ENCODE measurements at places on chromosomes 1 and 21. TPM values are rescaled to one million over a fixed set of nuclear protein-coding genes. Genes with fewer than 3 reads are reported as not detected.

- DNase-seq = peak; percentile 96
These were observed 88.6 kb downstream of the RIPK4 start for GRCh38 chr21:41678016-41678923.

GRCh38 chr1:77900687-77901293 lies 12.4 kb downstream of the NEXN start:
- DNase-seq = peak; percentile 35

DNA sequence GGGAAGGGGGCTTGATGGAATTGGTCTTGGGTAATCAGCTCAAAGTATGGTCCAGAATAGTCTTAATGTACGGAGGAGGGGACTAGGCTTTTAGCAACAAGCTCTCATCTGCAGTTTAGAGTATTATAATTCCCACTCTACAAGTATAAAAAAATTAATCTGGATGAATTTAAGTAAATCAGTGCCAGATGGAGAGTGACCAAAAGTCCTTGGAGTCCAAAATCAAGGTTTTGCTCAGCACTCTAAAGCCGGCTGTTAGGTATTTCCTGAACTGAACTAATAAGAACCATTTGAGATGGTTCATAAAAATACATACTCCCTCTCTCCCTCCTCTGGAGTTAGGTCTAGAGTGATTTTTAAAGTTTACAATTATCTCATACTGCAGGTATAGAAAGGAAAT lies 23.7 kb downstream of the GLUL start:
- DNase-seq = no peak

- DNase-seq = no peak
These were observed 661 bp downstream of the GBP4 start for GRCh38 chr1:89198081-89198480.

- no peak for DNase-seq
These were observed 698 bp downstream of the MOV10 start for GRCh38 chr1:112674986-112675727.

HMCN1 gene
- total RNA-seq = 0.38 TPM

PYHIN1 gene
- total RNA-seq = not detected

Measured in Caki2 (cell line).